Activated naive CD8-positive, alpha-beta T cell treated with anti-CD3 and anti-CD28 coated beads, Interleukin-2, amount 50 U/mL, for 24 hours (primary cell): ENCODE measurements at places on chromosomes 2 and 18.

- DNase-seq = no peak
Observed at GRCh38 chr2:45024600-45025291, 15.5 kb upstream of the SIX2 start.

DNA sequence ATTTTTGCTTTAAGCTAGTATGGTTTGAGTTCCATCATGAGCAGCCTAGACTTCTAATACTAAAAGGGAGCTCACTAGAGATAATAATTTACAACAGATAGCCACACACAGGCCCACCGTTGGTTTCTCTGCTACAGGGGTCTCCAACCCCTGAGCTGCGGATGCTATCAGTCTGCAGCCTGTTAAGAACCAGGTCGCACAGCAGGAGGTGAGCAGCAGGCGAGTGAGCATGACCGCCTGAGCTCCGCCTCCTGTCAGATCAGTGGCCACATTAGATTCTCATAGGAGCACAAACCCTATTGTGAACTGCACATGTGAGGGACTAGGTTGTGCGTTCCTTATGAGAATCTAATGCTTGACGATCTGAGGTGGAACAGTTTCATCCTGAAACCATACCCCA lies 150.6 kb downstream of the HRH4 start:
- no peak for DNase-seq

DNA sequence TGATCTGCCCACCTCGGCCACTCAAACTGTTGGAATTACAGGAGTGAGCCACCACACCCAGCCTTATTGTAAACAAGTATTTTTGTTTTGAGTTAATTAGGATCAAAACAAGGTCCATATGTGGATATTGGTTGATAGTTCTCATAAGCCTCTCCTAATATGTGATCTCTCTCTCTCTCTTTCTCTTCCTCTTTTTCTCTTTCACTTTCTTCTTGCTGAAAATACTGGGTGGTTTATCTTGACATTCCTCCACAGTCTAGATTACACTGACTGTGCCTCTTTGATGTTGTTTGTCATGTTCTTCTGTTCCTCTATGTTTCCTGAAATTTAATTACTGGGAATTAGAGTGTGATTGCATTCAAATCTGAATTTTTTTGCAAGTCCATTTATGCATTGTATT lies 547.5 kb upstream of the NRXN1 start:
- DNase-seq = no peak

DNA sequence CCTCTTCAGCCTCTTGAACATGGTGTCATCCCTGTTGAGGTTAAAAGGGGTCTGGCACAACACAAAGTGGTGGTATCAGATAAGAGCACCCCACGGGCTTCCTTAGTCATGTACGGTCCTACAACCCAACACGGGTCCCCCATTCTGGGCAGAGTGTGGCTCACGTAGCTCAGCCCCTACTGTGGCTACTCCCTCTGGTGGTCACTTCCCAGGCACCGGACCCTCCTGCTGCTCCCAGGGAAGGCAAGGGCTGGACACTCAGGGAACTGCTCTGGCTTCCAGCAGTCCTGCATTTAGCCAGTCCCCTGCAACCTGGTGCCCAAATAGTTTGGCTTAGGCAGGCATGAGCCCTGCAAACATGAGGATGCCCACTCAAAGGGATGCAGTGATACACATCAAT lies 58.6 kb downstream of the GALNT14 start:
- no peak for DNase-seq

- DNase-seq = no peak
Observed at GRCh38 chr2:197261808-197262226, 48.8 kb downstream of the ANKRD44 start.
